ENCODE measurements at places on chromosomes 4 and X.

- DNase-seq = no peak
Observed at GRCh38 chrX:118156254-118156952, 39.8 kb upstream of the KLHL13 start.

DNA sequence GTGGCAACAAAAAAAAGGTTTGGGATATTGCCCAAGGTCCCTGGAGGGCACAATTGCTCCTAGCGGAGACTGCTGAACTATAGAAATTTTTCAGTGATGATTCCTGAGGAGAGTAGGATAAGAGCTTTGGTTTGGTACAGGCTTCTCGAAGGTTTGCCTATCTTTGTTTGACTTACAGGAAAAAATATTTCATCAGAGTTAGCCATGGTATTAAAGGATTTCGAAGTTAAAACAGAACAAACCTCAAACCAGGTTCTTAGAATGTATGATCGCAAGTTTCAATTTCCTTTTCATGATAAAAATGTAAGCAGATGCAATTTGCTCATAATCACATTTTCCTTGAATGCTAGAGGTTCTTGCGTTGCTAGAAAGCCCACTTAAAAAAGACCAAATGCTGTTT is 1.7 kb downstream of the EGFL6 start:
- no peak for DNase-seq

- no peak for DNase-seq
Observed at GRCh38 chrX:28998609-28999135, 411.4 kb downstream of the IL1RAPL1 start.

GRCh38 chr4:16461362-16461761 is 235.1 kb upstream of the TAPT1 start:
- peak; percentile 28 for DNase-seq

GRCh38 chr4:27101126-27101525 is 240.5 kb downstream of the STIM2 start:
- no peak for DNase-seq

DNA sequence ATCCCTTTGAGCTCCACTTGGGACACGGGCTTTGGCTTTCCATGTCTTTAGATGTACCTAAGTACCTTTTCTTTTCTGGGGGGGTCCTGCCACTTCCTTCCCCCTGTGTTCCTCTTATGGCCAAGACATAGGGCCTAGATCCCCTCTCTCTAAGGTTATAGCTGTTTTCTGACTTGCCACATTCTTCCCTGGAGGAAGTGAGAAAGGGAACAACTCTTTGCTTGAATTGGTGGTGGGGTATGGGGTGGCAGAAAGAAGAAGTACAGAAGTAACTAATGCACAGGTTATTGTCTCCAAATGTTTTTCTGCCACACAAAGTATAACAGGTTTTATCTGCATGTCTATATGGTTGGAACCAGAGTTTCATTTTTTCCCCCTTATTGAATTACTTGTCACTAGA is 29.7 kb upstream of the DIPK2B start:
- DNase-seq = peak; percentile 41

GRCh38 chrX:115339441-115340025 is 50.0 kb downstream of the LUZP4 start:
- DNase-seq = no peak

DNA sequence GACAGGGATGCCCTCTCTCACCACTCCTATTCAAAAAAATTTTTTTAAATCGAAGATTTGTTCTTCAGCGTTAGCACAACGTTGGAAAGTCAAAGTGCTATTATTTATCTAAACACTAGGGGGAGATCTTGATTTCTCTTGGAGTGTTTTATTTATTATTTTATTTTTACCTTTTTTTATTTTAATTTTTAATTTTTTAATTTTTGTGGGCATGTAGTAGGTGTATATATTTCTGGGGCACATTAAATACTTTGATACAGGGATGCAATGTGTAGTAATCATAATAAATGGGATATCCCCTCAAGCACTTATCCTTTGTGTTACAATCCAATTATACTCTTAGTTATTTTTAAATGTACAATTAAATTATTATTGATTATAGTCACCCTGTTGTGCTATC is 37.4 kb upstream of the SLC10A4 start:
- DNase-seq = peak; percentile 46

DNA sequence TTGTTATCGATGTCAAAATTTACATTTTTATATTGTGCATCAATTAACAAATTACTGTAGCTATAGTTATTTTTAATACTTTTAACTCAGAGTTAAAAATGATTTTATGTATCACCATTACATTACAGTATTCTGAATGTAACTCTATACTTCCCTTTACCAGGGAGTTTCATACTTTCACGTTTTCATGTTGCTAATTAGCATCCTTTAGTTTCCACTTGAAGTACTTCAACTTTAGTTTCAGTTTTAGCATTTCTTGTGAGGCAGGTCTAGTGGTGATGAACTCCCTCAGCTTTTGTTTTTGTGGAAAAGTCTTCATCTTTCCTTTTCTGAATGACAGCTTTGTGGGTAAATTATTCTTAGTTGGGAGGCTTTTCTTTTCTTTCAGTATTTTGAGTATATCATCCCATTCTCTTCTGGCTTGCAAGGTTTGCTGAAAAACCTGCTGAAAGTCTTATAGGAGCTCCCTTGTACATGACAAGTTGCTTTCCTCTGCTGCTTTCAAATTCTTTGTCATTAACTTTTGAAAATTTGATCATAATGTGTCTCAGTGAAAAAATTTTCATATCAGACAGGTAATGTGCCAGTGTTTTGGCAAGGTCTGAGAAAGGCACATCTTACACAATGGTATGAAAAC is 9.8 kb upstream of the CISD2 start:
- no peak for DNase-seq

DNA sequence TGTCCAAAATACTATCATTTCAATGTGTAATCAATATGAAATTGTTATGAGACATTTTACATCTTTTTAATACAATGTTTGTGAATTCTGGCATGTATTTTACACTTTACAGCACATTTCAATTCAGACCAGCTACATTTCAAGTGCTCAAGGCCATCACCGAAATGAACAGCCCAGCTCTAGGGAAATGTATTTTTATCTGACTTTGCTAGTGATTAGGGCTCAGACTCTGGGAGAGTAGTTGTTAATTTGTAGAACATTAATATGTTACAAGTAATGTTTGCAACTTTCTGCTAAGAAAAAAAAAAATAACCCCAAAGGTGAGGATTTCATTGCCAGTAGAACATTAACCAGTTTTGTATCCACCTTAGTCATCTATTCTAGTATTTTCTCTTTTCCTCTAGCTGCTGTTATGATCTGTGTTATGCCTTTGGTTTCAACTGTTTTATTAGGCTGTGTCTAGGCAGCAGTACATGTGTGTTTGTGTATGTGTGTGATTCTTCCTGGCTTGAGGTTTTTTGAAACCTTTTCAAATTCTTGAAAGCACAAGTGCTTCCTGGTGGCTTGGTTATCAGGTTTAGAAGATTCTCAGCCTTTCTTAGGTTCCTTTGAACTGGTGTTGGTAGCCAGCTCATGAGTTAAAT is 125.9 kb downstream of the NSUN7 start:
- DNase-seq = no peak

GRCh38 chrX:12962041-12962504 is 12.8 kb upstream of the TMSB4X start:
- DNase-seq = no peak

GRCh38 chrX:133090236-133090809 is 6.6 kb downstream of the USP26 start:
- no peak for DNase-seq

All from Kasumi-1 (cell line).